ENCODE measurements at places on chromosomes 3 and 15. TPM values are rescaled to one million over a fixed set of nuclear protein-coding genes. Genes with fewer than 3 reads are reported as not detected.
A peak's percentile ranks its signal among the peaks of the same experiment; 100 is the strongest.

DNA sequence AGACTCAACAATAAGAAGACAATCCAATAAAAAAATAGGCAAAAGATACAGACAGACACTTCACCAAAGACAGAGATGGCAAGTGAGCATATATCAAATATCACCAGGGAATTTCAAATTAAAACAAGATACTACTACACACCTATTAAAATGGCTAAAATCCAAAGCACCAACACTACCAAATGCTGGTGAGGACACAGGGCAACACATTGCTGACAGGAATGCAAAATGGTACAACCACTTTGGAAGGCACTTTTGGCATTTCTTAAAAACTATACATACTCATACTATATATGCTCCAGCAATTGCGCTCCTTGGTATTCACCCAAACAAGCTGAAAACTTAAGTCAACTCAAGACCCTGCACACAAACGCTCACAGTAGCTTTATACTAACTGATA, 12.9 kb downstream of the DLG1 start:
- H3K27me3 ChIP-seq, result no peaks in the 10 kb centered on the region
- no peak overlapping the region for H3K27ac ChIP-seq
- peaks cover 22% of the 10 kb centered on the region for H3K36me3 ChIP-seq
- DNase-seq, result no peak

- peaks cover 9% of the 10 kb centered on the region for H3K27me3 ChIP-seq
- H3K27ac ChIP-seq, result no peak overlapping the region
These were observed 78.8 kb upstream of the BOC start for GRCh38 chr3:113132571-113132996.

DNA sequence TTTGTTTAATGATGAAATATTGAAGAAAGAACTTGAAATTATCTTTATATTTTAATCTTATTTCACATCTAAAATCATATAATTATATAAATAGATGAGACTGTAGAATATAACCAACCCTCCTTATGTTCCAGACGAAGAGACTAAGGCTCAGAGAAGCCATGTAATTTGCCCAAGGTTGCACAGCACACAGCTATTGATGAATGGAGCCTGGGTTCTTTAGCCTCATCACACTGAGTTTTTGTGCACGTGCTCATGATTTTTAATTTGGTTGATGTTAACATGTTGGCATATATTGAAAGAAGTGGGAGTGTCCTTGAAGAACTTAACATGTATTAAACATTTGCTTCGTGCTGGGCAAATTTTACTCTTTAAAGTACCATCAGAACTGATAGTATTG, 151.6 kb downstream of the FNDC3B start:
- no peaks in the 10 kb centered on the region for H3K27me3 ChIP-seq
- H3K4me1 ChIP-seq, result peaks cover 9% of the 10 kb centered on the region
- no peak for DNase-seq

Gene LRRC31
- not detected for polyA plus RNA-seq

DNA sequence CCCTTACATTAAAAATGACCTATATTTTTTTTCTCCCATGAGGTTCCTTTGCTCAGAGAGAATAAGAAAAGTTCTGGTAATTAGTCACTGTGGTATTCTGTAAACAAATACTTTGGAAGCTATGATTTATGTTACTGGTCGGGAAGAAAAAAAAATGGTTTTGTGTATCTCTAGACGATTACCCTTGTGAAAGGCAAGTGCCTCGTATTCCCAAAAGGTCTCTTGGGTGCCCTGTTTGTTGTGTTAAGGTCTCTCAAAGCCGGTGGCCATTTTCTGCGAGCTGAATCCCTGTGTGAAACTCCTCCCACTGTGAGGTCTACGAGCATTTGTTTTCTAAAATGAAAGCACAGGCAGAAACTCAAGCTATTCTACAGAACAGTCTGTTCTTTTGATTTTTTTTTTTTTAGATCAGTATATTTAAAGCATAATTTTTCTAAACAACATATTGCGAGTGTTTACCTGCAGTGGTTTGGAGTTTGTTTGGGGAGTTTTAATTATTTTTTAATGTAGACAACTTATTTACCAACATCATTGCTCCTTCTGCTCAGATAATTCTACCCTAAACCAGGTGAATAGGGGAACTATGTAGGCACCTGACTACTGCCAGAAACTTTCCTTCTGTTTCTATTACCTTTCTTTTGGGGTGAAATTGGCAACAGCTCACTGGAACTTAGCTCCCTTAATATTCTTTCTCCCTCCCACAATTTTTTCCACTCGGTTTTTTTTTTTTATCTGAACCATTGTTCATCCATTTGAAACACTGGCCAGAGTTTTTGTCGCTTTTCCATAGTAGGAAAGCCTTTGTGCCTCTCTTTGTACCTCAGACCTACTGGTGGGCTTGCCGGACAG, 44.0 kb downstream of the ZBTB38 start:
- DNase-seq, result peak; percentile 96
- no peaks in the 10 kb centered on the region for H3K27me3 ChIP-seq
- H3K36me3 ChIP-seq, result peaks cover 59% of the 10 kb centered on the region
- H3K4me3 ChIP-seq, result no peak overlapping the region
- H3K4me1 ChIP-seq, result peaks cover 45% of the 10 kb centered on the region
- H3K27ac ChIP-seq, result peak overlapping the region; percentile 87

DNA sequence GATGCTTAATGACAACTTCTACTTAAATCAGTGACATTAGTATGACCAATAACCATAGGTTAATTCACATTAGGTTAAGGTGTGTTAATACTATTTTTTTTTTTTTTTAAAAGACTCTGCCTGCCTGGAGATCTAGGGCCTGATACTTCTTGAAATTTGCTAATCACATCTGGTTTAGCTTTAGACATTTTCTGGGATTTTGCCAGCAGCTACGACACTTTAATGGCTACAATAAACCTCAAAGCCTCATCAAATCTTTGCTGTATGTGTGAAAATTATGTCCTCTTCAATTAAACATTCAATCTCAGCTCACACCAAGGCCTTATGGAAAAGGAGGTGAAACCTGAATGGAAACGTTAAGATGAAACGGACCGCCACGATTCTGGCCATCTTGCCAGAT, 167.9 kb downstream of the GREM1 start:
- no peak overlapping the region for H3K4me3 ChIP-seq
- peaks cover 9% of the 10 kb centered on the region for H3K36me3 ChIP-seq
- H3K27me3 ChIP-seq, result no peaks in the 10 kb centered on the region
- H3K27ac ChIP-seq, result no peak overlapping the region

- H3K36me3 ChIP-seq, result no peaks in the 10 kb centered on the region
- peaks cover 5% of the 10 kb centered on the region for H3K4me1 ChIP-seq
- peak; percentile 98 for DNase-seq
- H3K27me3 ChIP-seq, result no peaks in the 10 kb centered on the region
These were observed 36.5 kb upstream of the PDZRN3 start for GRCh38 chr3:73661265-73661664.

- no peak overlapping the region for H3K4me3 ChIP-seq
- H3K27ac ChIP-seq, result no peak overlapping the region
- DNase-seq, result no peak
- H3K4me1 ChIP-seq, result peaks cover 10% of the 10 kb centered on the region
These were observed 81.8 kb upstream of the UBE2E1 start for GRCh38 chr3:23723930-23724329.

- peaks cover 9% of the 10 kb centered on the region for H3K4me1 ChIP-seq
- H3K27ac ChIP-seq, result no peak overlapping the region
- no peaks in the 10 kb centered on the region for H3K27me3 ChIP-seq
- H3K36me3 ChIP-seq, result peaks cover 31% of the 10 kb centered on the region
- H3K4me3 ChIP-seq, result no peak overlapping the region
These were observed 49.1 kb downstream of the FBN1 start for GRCh38 chr15:48596415-48596814.

DNA sequence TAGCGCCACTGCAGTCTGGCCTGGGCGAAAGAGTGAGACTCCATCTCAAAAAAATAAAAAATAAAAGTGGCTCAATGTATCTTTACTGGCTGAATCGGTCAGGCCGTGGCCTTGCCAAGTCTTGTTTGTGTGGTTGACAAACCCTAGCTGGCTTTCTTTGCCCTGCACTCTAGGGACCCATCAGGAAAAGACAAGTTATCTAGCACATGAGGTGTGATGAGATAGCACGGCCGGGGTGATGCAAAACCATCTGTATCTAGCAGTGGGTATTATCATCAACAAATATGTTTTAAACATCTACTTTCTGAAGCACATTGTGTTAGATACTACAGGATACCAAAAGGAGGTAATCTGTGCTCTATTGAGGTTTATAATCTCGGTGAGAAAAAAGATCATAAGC, 3.9 kb upstream of the DPP8 start:
- no peak for DNase-seq
- H3K27ac ChIP-seq, result no peak overlapping the region
- H3K36me3 ChIP-seq, result no peaks in the 10 kb centered on the region
- no peaks in the 10 kb centered on the region for H3K27me3 ChIP-seq
- H3K4me3 ChIP-seq, result no peak overlapping the region

- no peaks in the 10 kb centered on the region for H3K4me1 ChIP-seq
- no peak overlapping the region for H3K4me3 ChIP-seq
- H3K27me3 ChIP-seq, result no peaks in the 10 kb centered on the region
- no peak for DNase-seq
- no peak overlapping the region for H3K27ac ChIP-seq
These were observed 494.0 kb upstream of the SUCLG2 start for GRCh38 chr3:68148447-68148846.

DNA sequence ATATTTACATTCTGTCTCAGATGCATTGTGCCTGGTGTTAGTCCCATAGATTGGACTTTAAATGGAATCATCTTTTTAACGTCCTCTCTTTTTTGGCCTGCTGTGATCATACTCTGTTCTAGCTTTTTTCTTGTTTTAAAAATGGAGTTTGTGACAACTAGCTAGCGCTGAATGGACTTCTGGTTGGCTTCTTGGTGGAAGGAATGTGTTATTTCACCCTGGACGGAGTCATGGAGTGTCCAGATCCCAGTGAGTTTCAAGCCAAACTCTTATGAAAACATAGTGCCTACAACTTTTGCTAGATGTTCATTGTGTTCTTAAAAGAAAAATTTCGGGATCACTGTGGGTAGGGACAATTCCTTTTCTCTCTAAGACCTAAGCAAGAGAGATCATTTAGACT, 192.6 kb downstream of the TCF12 start:
- no peaks in the 10 kb centered on the region for H3K27me3 ChIP-seq
- no peak overlapping the region for H3K4me3 ChIP-seq
- DNase-seq, result no peak
- H3K36me3 ChIP-seq, result peaks cover 1% of the 10 kb centered on the region

- no peaks in the 10 kb centered on the region for H3K36me3 ChIP-seq
- DNase-seq, result no peak
- no peak overlapping the region for H3K27ac ChIP-seq
- H3K4me1 ChIP-seq, result no peaks in the 10 kb centered on the region
- peaks cover 7% of the 10 kb centered on the region for H3K27me3 ChIP-seq
These were observed 4.8 kb downstream of the GPR15 start for GRCh38 chr3:98536456-98537017.

- peaks cover 6% of the 10 kb centered on the region for H3K27me3 ChIP-seq
- DNase-seq, result peak; percentile 6
- H3K4me3 ChIP-seq, result no peak overlapping the region
- no peak overlapping the region for H3K27ac ChIP-seq
These were observed 198.2 kb downstream of the SSR3 start for GRCh38 chr3:156356537-156357363.

- DNase-seq, result no peak
- no peaks in the 10 kb centered on the region for H3K4me1 ChIP-seq
- no peaks in the 10 kb centered on the region for H3K36me3 ChIP-seq
- H3K27ac ChIP-seq, result no peak overlapping the region
- H3K4me3 ChIP-seq, result no peak overlapping the region
These were observed 211.3 kb upstream of the NSMCE3 start for GRCh38 chr15:29480949-29481348.

- H3K27me3 ChIP-seq, result no peaks in the 10 kb centered on the region
- no peaks in the 10 kb centered on the region for H3K36me3 ChIP-seq
- no peak overlapping the region for H3K4me3 ChIP-seq
- H3K4me1 ChIP-seq, result no peaks in the 10 kb centered on the region
These were observed 88.5 kb upstream of the MYZAP start for GRCh38 chr15:57503051-57503702.

DNA sequence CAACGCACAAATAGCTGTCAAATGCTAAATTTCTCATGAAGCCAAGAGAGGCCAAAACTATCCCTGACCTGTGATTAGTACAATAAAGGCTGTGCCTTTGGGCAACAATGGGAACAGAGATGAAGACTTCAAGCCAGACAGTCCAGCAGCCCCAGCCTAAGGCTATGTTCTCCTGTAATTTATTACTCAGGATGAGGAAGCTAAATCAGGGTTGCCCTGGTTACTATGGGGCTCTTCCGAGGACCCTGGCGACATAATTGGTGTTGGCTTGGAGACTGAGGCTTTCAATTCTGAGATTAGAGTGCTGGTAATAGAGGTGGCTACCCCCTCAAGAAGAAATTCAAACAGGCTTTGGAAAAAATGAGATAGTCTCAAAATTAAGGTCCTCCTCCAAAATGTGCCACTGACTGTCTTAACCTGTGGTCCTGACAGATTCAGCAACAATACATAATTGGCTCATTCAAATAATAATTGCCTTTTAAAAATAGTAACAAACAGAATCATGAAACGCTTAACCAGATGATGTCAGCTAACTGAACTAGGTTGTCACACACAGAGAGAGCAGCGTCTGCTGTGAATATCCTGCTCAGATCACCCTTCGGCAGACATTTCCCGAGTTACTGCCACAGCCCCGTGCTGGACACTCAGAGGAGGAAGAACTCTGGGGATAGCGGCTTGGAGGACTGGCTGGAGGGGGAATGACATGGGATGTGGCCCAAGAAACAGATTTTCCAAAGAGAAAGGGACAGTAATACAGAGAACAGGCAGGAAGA, 43.0 kb downstream of the NSMCE3 start:
- no peak overlapping the region for H3K27ac ChIP-seq
- no peak overlapping the region for H3K4me3 ChIP-seq
- H3K36me3 ChIP-seq, result no peaks in the 10 kb centered on the region
- peaks cover 2% of the 10 kb centered on the region for H3K27me3 ChIP-seq

DNA sequence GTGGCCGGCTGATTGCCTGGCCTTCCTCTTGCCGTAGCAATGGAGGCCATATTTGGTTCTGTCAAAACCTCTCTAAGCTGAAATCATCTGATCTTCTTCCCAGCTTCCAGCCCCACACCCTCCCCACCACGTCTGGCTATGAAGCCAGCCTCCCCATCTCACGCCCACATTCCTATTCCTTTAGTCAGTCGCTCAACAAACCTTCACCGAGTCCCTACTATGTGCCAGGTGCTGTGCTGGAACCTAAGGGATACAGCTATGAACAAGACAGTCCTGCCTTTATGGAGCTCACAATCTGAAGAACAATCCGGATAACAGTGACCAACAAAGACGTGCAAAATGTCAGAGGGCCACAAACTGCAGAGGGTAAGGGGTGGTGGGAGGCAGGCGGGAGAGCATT, 31.9 kb upstream of the SMAD6 start:
- no peaks in the 10 kb centered on the region for H3K4me1 ChIP-seq
- DNase-seq, result no peak
- no peaks in the 10 kb centered on the region for H3K36me3 ChIP-seq
- no peak overlapping the region for H3K27ac ChIP-seq
- H3K4me3 ChIP-seq, result no peak overlapping the region

Gene SAMMSON
- not detected for polyA plus RNA-seq

- peak overlapping the region; percentile 85 for H3K27ac ChIP-seq
- no peak overlapping the region for H3K4me3 ChIP-seq
- H3K4me1 ChIP-seq, result peaks cover 17% of the 10 kb centered on the region
- no peaks in the 10 kb centered on the region for H3K27me3 ChIP-seq
These were observed 259.5 kb downstream of the THSD4 start for GRCh38 chr15:71374607-71375352.
